Fibroblast of skin of abdomen (primary cell): ENCODE measurements at places on chromosomes 3 and 15.

GRCh38 chr3:169659820-169660674, 3.5 kb downstream of the MECOM start:
- DNase-seq, result no peak

GRCh38 chr3:140711390-140712035, 33.6 kb downstream of the TRIM42 start:
- no peak for DNase-seq

DNA sequence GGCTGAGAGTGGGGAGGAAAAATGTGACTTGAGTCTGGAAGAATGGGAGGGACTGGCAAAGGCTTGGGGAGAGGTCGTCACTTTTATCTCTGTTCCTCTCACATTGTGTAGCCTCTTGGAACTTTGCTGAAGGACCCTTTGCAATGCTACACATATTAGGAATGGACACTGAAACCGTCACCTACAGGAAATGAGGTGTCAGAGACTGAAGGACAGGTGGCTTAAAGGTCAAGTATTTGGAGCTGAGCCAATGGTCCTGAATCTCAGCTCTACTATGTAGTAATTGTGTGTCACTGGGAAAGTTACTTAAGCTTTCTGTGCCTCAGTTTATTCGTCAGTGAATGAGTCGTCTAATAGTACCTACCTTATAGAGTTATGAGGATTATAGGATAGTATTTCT, 14.7 kb downstream of the MCTP2 start:
- no peak for DNase-seq

DNA sequence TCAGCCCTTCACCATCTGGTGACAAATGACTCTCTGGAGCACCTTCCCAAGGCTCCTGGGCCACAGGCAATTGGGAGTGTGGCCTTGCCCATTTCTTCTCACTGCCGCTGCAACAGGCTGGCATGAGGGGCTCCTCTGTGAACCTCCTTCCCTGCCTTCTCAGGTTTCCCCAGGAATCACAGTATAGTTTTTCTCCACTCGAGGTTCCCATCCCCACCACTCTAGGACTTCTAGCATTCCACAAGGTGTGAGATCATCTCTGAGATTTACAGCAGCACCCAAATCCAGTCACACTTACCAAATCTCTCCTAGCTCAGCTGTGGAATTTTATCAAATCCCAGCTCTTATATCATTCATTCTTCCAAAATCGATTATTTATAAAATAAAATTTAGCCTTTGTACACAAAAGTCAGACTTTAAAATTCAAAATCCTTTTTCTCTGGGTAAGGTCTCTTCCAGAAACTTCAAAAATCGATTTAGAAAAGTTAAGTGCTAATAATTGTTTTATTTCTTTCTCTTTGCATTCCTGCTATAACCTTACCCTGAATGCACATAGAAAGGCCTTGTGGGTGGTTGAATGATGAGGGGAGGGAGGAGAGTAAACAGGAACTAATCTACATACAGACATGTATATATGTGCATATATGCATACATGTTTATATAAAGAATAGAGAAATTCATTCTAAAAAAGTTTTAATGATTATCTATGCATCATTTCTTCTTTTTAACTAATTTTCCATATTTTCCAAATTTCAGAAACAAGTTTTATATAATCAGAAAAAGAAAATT, 18.9 kb upstream of the ATP13A4 start:
- DNase-seq, result no peak

- no peak for DNase-seq
Measured at GRCh38 chr3:72818092-72818773, 30.0 kb downstream of the SHQ1 start.

- DNase-seq, result peak; percentile 50
Measured at GRCh38 chr3:10370429-10370828, 49.5 kb upstream of the SEC13 start.

- no peak for DNase-seq
Measured at GRCh38 chr15:99514306-99514705, 51.5 kb upstream of the MEF2A start.

DNA sequence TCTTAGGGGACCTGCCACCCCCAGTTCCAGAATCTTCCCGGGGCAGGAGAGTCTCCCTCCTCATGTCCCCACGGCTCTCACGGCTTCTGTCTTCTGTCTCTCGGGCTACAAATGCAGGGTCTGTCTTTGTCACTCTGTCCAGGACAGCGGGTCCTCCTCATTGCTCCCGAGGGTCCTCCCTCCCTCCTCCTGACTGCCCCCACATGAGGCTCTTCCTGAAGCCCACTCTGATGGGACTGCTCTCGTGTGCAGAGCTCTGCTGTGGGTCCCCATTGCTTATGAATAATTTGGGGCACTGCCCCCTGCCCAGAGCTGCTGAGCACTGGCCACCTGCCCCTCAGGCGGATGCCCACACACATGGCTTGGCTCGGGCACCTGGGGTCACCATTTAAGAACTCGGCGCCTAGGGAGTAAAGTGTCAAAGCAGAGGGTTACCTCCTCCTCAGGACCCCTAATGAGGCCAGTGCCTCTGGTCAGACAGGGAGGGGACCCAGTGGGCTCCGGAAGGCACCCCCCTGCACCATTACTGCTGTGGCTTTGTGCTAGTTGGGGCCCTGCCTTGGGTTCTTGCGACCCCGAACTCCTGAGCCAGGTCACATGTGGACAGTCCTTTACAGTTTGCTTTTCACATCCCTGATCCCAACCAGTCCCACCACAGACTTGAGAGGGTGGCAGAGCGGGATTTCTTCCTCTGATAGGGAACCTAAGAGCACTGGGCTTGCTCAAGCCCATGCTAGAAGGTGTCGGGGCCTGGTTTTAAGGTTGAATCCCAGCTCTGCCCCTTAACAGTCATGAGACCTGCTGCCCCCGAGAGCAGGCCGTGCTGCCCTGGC, 22.1 kb downstream of the HDAC11 start:
- DNase-seq, result no peak

GRCh38 chr15:101559952-101560351, 70.4 kb upstream of the PCSK6 start:
- no peak for DNase-seq

- DNase-seq, result no peak
Measured at GRCh38 chr15:81357180-81357686, 16.8 kb downstream of the TMC3 start.

DNA sequence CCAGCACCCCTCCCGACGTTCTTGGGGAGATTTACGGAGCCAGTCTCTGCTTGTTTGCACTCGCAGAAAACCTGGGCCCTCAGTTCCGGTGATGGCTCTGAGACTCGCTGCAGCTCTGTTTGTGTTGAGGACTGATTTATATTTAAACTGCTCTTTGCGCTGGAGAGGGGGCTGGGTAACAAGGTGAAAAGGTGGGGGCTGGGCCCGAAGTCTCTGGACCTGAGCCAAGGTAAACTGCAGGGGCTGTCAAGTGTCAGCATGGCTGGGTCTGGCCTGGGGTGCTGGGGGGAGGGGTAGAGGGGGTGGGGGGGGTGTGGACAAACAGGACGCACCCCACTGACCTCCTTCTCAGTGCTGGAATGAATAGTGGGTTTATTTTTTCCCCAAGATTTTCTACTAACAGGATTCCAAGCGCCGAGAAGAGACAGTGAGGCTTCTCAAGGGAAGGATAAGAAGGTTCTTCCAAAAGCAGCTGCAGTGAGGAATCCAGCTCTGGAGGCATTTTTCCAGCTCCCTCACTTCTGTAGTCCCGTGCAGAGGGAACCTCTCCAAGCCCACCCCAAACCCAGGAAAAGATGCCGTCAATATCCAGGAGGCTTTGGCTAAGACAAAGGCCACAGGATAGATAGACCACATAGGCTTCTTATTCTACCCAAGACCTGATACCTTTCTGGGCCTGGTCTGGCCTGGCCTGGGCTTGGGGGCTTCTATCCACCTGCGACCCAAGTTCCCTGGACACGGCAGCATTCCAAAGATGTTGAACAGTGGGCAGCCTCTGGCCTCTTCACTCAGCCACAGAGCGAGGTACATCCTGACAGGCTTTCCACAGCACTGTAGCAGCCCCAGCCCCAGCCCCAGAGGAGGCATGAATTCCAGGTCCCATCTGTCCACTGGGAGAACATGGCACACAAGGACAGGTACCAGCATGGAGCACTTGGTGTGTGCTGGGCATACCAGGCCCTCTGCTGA, 938 bp upstream of the SLCO2A1 start:
- DNase-seq, result no peak

DNA sequence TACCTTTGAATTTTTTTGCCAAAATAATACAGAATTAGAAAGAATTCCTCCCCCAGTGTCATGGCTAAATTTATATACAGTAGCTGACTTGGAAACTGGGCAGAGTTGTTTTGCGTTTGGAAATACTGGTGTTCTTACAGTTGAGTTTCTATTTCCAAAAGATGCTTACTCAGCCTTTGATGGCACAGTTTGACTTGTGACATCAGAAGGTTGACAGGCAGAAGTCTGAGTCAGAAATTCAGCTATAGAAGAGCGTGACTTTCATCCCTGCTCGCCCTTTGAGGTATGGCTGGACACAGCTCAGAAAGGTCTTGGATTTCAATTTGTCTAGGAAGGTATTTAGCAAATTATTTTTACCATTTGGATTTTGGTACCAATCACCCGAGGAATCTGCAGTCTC, 175.8 kb downstream of the VGLL4 start:
- no peak for DNase-seq

DNA sequence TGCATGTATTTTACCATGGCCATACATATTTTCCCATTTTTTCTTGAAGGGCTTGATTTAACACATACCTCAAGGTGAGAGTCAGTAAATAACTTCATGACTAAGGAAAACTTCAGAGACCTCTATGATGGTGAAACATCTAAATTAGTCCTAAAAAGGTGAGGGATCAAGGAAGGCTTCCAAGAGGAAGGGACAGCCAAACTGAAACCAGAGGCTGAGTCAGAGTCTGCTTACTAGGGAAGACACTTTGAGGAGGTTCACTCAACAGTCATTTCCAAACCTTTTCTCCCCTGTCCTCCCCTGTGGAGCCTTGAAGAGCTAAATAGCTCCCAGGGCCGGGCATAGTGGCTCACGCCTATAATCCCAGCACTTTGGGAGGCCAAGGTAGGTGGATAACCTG, 206.6 kb downstream of the SHQ1 start:
- no peak for DNase-seq

DNA sequence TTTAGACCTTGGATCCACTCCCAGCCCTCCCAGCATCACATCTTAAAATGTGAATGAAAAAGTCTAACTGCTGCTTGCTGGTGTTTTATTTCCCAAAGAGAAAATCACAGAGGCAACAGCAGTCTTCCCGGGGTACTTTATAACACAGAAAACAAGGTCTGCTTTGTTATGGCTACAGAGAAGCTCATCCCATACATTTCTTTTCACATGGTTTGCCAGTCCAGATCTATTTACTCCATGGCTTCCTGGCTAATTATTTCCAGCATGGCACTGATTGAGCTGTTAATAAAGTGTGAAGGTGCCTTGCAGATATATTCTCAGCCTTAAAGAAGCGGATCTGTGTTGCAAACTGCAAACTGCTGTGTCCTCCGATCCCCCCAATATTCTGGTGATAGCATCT, 466.1 kb upstream of the CFAP20DC start:
- no peak for DNase-seq

DNA sequence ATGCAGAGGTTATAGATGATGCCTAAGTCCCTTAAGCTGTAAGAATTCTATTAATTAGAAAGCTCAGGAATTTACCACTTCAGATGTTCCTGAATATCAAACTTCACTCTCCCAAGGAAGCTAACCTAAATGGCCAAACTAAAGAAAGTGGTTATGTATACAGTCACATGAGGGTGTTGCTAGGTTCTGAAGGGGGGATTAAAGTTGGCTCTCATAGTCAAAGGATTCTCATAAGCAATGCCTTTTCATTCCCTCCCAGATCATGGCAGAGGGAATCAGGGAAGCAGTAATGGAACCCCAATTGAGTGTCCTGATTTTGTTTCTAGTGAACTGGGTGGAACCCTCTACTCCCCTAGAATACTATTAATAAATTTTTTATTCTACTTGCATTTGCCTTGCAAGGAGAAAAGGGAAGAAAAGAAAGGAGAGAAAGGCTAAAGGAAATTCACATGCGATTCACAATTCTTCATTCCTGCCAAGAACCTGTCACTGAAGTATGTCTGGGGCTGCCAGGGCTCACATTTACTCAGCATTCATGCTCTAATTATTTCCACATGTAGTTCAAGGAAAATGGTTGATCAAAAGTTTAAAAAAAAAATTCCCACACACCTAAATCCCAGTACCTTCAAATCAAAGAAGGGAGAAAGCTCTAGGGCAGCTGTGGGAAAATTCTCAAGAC, 25.1 kb downstream of the FSTL1 start:
- DNase-seq, result peak; percentile 97

DNA sequence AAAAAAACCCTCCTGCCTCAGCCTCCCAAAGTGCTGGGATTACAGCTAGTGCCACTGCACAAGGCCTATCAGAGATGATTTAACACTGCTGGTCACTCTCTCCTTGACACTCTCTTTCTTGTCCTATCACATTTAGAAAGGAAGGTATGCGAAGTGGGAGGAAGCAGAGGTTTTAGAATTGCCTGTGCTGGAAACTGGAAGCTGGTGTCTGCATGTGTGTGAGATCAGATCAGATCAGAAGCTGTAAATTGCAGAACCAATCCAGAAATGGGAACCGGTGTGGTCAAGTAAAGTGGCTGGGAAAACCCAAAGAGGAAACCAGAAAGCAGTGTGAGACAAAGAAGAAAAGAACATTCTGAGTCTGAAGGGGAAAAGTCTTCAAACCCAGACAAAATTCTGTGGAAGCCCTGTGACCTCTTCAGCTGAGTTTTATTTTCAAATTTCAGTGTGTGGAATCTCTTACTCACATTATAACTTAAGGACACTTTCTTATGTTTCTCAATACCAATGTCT, 2.8 kb downstream of the EFHB start:
- DNase-seq, result no peak

GRCh38 chr15:100191161-100191560, 150.6 kb downstream of the ADAMTS17 start:
- no peak for DNase-seq

DNA sequence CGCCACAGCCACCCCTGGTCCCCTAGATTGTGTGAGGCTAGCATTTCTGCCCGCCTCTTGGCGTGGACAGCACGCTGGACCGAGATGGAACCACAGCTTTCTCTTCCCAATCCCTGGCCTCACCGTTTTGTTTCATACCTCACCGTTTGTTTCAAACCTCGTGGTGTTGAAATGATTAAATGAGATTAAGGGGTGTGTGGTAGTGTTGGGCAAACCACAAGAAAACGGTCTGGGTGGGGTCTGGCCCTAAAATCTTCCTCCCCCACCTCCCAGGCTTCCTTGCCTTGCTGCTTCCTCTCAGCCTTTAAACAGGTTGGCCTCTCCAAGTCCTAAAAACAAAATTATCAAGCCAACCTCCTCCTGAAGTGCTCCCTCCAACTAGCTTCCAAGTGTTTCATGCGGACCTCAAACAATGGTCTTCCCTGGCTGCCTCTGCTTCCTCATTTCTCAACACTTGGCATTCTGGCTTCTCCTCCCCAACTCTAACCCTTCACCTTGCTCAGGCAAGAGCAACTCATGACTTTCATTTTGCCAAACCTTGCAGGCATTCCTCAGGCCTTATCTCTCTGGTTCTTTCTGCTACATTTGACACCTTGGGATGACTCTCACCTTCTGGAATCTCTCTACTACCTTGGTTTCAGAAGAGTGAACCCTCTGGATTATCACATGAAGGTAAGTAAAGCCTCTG, 1.4 kb upstream of the ATP13A3 start:
- DNase-seq, result peak; percentile 44

DNA sequence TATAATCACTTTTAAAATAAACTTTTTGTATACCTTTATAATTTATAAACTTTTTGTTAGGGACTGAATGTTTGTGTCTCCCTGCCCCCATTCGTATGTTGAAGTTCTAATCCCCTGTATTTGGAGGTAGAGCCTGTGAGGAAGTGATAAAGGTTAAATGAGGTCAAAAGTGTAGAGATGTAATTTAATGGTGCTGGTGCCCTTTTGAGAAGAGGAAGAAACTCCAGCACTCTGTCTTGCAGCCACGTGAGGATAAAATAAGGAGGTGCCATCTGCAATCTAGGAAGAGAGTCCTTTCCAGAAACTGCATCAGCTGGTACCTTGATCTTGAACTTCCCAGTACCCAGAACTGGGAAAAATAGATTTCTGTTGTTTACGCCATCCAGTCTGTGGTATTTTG, 106.1 kb upstream of the RGMA start:
- no peak for DNase-seq
